ENCODE measurements at places on chromosomes 2 and 18.

DNA sequence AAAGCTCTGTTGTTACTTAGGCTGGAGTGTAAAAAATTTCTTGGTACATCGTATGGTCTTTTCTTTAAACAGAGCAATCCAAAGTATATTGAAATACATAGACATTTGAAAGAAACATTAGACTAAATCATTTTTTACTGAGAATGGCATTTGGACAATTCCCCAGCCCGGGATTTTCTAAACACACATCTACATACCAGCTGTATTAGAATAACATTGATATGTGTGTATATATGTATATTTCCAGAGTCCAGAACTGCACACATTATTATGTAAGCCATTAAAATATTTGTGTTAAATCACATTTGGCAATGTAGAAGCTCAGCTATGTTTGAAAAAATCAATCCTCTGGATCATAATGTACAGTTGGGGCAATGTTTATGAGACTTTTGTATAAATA is 1853.6 kb upstream of the LRRTM1 start:
- DNase-seq, result no peak

GRCh38 chr18:63909870-63910269 is 2.1 kb downstream of the SERPINB10 start:
- DNase-seq, result no peak

DNA sequence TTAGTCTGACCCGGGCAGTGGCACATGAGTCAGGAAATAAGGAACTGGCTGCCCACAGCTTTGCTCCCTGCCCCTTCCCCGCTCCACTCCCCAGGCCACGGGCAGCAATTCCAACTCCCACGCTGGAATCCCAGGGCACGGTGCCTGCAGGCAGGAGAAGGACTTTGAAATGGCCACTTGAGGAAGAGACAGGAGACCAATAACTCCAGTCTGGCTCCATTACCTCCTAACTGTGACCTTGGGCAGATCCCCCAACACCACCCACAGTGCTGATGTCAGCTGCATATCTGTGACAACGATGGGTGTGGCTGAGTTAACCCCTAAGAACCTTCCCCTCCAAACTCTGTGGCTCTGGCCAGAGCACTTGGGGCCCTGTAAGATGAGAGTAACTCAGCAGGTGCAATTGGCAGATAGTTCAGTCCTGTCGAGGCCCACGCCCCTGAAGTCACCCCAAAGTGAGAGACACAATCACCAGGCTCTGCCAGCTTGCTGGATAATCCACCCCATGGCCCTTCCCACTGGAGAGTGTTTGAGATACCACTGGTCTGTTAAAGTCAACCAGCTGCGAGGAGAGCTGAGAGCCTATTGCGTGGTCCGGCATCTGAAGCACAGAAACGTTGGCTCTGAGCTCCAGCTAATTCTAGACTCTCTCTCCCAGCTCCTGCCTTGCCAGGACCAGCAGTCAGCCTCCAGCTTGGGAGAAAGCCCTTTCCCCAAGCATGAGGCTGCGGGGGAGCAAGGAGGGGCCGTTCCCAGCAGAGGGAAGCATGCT is 175.2 kb downstream of the TNS1 start:
- DNase-seq, result no peak

DNA sequence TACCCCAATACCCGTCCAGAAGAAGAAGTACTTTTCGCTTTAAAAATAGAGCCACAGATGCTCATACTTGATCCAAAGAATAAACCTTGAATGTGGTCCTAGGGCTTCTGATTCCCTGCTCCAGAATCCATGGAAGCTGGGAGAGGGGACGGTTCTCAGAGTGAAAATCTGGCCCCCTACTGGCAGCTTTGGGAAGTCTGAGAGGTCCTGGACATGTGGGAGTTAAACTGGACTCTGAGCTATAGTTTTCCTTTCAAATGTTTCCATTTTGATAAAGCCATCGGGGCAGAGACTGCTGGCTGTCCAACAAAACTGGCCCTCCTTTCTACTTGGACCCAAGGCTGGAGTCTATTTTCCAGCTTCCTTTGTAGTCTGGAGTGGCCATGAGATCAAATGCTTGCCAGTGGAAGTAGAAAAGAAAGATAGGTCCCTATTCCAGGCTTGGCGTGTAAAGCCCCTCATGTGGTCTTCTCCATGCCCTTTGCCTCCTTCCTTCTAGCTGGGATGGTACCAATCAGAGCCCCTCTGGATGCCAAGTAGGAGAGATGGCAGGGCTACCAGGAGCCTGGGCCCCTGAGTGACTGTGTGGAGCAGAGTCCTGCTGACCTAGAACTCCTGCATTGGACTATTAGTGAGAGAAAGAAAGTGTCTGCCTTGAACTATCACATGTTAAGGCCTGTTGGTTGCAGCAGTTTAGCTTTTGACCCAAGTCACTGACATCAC is 37.7 kb upstream of the TBC1D8 start:
- no peak for DNase-seq

- DNase-seq, result no peak
Measured at GRCh38 chr2:120204945-120205670, 18.1 kb downstream of the TMEM185B start.

- no peak for DNase-seq
Measured at GRCh38 chr2:31075941-31076590, 62.2 kb downstream of the GALNT14 start.

GRCh38 chr2:127847931-127848330 is 10.0 kb downstream of the POLR2D start:
- no peak for DNase-seq

DNA sequence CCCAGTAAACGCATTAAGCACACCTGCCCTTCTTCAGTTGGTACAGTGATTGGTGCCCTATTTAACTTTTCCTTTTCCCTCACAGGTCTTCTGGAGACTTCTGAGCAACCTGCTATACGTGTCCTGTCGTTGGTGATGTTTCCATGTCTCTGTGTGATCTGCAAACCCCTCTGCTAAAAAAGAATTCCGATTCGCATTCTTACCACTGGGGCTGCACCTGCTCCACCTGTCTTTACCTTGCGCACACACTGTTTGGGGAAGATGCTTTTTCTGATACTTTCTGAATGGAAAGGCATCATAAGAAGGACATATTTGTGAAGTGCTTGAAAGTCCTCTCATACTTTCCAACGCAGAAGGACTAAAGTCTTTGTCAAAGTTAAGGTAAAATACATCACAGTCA is 323.9 kb upstream of the SOX11 start:
- no peak for DNase-seq

- no peak for DNase-seq
Measured at GRCh38 chr2:179455824-179456223, 191.2 kb upstream of the SESTD1 start.

- DNase-seq, result no peak
Measured at GRCh38 chr18:31148600-31148999, 14.1 kb downstream of the DSC1 start.

DNA sequence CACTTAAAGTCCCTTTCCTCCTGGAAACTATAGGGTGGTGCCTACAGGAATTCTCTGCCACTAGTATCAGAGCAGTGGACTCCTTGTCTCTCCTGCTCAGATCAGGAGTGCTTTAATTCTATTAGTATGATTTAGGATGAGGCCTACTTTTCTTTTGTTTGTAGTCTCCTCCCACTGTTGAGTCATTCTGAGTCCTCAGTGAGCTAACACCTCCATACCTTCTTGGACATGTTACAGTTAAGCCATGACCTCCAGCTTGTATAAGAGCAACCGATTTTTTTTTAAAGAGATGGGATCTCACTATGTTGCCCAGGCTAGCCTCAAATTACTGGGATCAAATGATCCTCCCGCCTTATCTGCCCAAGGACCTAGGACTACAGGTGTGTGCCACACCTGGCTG is 48.7 kb upstream of the OTOF start:
- DNase-seq, result no peak

DNA sequence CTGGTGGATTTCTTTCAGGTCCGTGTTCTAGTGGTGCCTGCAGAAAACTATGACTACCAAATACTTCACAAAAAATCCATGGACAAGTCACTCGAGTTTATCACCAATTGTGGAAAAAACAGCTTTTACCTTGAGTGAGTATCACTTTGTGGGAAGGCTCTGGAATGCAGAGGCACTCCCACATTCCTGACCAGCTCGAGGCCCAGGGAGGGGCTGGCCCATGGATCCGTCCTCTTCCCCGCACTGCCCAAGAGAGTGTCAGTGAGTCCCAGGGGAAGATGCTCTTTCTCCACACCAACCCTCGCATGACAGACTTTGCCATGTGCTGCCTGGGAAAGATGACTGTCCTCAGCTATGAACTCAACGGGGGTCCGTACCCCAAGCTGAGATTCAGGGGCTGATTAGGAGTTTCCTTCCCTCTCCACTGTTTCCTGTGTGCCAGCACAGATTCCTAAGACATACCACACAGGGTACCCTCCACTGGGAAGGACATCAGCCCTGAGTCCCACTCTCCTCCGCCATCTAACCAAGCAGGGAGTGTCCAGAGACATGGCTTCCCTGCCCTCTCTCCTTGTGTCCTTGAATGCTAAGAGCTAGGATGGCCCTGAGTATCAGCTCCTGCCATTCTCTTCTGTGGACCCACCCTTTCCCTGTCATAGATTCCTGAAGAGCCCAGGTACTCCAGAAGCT is 155.9 kb downstream of the LAMA3 start:
- no peak for DNase-seq

GRCh38 chr2:222835143-222835822 is 25.6 kb upstream of the ACSL3 start:
- DNase-seq, result no peak

DNA sequence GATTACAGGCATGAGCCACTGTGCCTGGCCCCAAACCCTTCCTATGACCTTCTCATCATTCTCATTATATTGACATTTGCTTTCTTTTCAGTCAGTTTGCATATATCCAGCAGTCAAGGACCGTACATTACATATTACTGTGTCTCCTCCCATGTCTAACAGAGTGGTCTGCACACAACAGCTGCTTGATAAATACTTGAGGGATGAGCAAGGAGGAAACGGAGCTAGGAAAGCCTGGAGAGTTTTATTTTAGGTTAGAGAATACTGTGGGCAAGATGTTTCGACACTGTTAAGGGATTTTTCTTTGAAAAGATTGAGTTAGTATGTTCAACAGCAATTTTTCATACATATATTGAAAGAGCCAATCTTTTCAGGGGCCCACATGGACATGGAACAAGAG is 76.2 kb upstream of the CHRNA1 start:
- DNase-seq, result no peak

GRCh38 chr2:11996618-11997017 is 250.2 kb downstream of the LPIN1 start:
- no peak for DNase-seq

- no peak for DNase-seq
Measured at GRCh38 chr2:10436583-10437110, 11.5 kb downstream of the ODC1 start.

DNA sequence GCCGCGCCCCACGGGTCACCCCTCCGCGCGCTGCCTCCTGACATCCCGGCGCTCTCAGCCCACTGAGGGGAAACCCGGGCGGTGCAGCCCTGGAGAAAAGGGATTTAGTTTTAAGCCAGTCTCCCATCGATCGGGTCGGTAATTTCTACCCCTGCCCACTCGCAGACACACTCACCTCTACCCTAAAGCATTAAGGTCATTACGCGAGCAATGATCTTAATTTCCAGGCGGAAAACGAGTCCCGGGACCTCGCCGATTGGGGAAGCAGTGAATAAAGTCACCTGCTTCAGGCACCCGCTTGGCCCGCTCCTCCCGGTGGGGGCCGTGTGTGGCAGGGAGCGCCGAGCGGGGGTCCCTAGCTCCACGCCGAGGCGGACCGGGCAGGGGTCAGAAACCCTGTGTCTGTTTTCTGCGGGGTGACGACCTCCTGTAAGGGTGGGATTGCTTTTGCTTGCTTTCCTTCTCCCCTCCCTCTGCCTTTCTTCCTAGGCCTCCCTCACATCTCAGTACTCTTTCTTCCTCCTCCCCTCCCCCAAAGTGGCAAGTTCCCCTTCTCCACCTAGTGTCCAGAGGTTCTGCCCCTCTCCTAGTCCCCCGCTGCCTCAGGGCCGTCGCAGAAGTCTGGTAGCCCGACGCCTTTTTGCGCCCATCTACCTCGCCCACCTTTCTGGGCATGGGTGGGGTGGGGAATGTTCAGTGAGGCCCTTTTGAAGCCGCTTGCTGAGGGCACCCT is 142.6 kb downstream of the MEIS1 start:
- no peak for DNase-seq

- DNase-seq, result peak; percentile 7
Measured at GRCh38 chr2:176852667-176853066, 359.9 kb upstream of the HNRNPA3 start.

DNA sequence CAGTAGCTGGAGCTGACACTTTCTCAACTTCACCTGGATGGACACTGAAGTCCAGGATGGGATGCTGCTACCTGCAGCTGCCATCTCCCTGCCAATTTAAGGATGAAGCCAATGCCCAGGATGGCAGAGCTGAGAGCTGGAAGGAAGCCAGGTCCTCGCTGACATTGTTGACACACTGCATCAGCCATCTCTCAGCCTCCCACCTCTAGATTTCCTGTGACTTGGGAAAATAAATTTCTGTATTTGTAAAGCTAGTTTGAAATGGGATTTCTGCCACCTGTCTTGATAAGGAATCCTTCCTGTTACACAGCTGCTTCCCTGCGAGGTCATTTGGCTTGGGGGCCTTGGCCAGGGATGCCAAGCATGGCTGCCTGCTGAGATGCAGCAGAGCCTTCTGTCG is 43.5 kb downstream of the KCTD1 start:
- no peak for DNase-seq

- DNase-seq, result no peak
Measured at GRCh38 chr2:126513033-126513432, 142.9 kb upstream of the GYPC start.

GRCh38 chr2:17803497-17803896 is 12.8 kb upstream of the MSGN1 start:
- no peak for DNase-seq

GRCh38 chr2:232027530-232027929 is 66.0 kb downstream of the DIS3L2 start:
- no peak for DNase-seq

GRCh38 chr18:55179835-55180234 is 220.6 kb upstream of the CCDC68 start:
- no peak for DNase-seq

- DNase-seq, result no peak
Measured at GRCh38 chr2:191404568-191404991, 159.4 kb downstream of the MYO1B start.

GRCh38 chr2:73300926-73301325 is 7.6 kb upstream of the EGR4 start:
- DNase-seq, result no peak

DNA sequence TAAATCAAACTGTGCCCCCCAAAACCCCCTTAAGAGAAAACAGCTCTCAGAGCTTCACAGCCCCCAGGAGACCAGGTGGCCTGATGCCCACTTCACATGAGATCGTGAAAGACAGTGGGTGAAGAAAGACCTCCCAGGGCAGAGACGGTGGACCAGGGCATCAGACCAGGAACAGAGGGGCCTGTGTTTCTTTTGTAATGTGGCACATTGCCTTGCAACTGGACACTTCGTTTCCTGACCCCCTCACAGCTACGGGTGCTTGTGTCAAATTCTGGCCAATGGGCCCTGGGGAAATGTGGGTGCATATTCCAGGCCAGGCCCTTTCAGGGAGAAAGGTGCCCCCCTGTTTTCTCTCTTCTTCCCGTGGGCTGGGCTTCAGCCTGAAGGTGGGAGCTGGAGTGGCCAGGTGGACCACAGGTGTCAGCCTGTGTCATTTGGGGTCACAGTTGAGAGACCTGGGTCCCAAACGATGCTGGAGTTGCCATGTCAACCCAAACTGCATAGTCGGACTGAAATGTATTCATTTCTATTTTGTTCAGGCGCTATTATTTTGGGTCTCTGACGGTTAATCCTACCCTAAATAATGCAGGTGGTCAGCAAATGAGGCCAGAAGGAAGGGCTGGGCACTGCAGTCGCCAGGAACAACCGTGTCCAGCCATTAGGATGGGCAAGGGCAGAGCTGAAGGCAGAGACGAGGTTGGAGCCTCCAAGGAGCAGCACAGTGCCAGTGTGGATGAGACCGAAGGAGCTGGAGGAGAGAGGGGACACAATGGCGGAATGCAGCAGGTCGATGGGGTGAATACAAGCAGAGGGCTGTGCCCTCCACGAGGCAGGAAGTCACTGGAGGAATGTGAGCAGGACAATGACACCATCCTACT is 338.2 kb downstream of the EIPR1 start:
- no peak for DNase-seq
